ENCODE measurements at places on chromosomes 2 and 18.

GRCh38 chr2:95037384-95037839 is 11.9 kb downstream of the MAL start:
- no peak for DNase-seq

DNA sequence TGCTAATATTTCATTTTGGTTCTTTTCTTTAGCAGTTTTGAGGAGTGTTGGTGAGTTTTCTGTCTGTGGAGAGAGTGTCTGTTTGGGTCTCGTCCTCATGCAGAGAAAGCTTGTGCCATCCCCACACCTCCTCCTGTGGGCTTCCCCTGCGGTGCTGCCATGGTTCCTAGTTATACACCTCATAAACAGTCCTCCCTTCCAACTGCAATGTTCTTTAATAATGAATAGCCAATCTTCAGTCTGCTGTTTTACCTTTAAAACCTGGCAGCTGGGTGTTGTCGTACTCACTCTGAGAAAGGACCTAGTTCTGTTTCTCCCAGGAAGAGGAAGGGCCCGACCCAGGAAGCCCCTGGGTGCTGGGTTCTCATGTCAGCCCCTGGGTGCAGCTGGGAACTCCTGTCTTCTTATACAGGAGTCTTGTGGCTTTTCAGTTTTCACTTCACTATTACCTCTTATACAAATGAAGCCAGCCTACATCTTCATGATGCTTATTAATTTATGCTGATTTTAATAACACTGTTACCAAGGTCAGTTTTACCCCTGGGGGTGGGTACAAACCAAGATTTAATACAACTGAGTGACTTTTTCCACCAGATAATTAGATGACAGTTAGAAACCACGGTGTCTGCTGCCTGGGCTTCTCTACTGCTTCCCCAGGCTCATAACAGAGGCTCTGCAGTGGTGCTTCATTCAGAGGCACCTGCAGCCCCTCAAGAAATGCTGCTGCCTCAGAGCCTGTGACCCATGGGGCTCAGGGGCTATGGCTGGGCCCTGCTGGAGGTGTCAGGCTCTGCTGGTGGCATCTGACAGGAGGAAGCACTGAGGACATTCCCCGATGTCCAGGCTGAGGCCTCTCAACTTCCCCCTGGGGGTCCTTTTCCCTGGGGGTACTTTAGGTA is 59.1 kb downstream of the COA5 start:
- DNase-seq, result no peak

- DNase-seq, result no peak
Measured at GRCh38 chr2:225010804-225011203, 31.5 kb downstream of the DOCK10 start.

DNA sequence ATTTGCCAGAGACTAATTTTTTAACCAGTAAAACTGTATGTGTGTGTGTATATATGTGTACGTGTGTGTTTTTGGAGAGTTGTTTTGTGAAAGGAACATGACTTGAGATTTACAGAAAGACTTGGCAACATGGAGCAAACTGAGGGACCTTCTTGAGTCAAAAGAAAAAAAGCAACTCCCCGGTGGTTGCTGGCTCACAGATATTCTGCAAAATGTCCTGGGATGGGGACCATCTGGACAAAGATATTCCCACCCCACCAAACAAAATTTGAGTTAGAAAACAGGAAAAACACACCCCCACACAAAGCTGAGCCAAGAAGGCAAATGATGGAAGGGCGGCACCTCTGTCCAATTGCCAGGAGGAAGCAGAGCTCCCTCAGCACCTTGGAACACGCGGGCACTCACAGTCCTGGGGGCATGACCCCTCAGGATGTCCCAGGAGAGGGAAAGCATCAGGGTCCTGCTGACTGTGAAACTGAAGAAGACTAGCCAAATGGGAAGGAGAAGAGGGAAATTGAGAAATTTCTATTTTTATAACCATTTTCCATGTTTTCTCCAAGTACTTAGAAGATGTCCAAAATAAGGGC is 290.2 kb upstream of the ACVR2A start:
- no peak for DNase-seq

GRCh38 chr18:10490401-10491165 is 35.2 kb upstream of the NAPG start:
- peak; percentile 34 for DNase-seq

GRCh38 chr18:48694295-48694694 is 155.5 kb downstream of the CTIF start:
- DNase-seq, result no peak

DNA sequence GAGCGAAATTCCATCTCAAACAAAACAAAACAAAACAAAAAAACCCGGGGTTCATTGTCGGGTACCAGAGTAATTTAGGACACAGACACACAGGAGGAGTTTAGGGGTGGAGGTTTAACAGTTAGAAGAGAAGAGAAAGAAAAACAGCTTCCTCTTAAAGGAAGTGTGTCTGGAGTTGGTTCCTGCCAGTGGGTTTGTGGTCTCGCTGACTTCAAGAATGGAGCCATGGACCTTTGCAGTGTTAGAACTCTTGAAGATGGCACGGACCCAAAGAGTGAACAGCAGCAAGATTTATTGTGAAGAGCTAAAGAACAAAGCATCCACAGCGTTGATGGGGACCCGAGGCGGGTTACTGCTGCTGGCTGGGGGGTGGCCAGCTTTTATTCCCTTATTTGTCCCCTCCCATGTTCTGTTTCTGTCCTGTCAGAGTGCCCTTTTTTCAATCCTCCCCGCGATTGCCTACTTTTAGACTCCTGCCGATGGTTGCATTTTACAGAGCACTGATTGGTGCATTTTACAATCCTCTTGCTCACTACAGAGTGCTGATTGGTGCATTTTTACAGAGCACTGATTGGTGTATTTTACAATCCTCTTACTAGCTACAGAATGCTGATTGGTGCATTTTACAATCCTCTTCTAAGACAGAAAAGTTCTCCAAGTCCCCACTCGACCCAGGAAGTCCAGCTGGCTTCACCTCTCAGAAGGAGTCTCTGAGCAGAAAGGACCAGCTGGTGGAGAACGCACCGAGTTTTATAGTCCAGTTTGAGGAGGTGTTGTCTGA is 28.7 kb upstream of the ATP8B1 start:
- no peak for DNase-seq

DNA sequence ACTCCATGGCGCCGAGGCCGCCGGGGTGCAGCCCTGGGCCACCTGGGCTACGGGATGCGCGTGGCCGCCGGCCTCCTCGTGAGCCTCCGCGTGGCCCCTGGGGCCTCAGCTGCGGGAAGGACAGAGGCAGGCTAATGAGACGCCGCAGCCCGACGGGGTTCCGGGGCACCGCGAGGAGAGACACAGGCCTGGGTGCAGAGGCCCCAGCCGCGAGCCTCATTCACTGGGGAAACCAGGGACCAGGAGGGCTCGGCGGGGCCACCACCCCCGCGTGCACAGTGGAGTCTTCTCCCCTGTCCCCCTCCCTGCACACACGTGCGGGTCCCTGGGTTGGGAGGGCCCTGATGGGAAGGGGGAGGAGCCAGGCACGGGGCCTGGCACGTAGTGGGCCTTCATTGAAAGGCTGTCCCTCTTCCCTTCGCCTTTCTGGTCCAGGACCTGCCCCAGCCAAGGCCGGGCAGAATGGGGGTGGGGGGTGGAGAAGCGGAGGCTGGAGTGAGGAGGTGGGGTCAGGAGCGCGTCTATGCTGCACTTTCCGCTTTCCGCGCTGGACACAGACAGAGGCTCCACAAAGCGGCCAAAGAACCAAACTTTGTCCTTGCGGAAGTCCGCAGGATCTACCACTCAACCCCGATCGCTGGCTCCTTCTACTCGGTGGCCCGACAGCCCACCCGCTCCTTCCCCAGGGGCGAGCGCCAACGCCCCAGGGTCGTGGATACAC is 9.1 kb downstream of the ALPP start:
- no peak for DNase-seq

DNA sequence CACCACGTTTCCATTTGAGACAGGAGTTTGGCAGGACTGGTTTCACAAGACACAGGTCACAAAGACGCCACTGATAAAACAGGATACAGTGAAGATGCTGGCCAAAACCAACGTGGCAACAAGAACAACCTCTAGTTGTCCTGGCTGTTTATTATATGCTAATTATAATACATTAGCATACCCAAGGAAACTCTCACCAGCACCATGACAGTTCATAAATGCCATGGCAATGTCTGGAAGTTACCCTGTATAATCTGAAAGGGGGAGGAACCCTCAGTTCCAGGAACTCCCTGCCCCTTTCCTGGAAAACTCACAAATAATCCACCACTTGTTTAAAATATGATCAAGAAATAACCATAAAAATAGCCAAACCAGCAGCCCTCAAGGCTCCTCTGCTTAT is 148.3 kb downstream of the RBM43 start:
- no peak for DNase-seq

- peak; percentile 60 for DNase-seq
Measured at GRCh38 chr2:393711-394696, 106.1 kb upstream of the ALKAL2 start.

GRCh38 chr2:121907928-121908327 is 152.5 kb downstream of the TSN start:
- no peak for DNase-seq

DNA sequence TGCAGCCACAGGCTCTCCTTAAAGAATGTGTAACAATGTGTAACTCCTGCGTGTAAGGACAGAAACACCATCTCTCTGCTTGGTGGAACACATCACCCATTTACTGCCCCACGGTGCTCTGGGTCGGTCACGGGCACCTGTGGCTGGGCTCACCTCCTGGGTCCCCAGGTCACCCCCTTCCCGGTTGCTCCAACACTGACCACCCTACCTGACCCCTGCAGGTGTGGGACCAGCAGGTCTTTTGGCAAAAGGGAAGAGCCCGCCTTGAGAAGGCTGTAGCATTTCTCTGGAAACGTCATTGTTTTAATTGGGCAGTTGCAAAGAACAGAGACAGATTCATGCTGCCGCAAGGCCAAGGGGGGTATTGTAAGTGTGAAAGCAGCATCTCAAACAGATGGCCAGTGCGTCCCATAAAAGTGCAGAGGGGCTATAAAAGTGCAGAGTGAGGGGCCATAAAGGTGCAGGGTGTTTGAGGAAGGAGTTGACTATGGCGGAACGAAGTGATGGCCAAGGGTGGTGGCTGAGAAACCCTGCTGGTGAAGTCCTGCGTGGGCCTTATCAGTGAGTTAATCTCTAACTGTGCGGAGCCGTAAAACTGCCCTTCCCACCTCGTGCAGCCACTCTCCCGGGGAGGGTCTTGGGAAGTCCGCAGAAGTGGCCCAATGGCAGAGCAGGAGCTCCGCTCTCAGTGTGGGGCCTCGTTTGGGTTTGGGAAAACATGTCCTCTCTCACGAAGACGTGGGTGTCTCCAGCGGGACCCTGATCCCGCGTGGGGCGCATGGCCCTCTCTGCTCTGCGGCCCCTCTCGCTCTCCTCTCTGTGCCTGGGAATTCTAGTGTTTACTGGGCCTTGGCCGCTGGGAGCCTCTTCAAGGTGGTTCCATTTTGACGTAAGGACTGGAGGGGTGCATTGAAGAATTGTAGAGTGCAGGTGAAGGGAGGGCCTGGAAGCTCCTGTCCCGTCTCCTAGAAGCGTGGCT is 13.7 kb upstream of the NEU4 start:
- DNase-seq, result no peak

- no peak for DNase-seq
Measured at GRCh38 chr2:3442185-3442584, 62.7 kb downstream of the TRAPPC12 start.

DNA sequence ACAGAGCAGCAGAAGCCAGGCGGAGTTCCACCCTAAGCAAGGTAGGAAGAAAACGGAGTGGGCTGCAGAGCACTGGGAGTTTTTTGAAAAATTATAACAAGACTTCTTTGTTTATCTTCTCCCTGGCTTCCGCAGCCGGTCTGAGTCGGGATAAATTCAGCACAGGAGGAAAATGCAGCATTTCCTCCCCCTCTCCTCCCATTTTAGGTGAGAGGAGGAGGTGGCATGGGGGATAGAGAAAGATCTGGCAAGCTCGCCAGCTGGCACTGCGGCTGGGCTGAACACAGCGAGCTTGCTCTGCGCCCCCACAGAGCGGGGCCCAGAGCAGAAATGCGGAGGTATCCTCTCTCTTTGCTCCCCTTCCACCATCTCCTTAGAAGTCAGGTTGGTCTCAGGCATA is 17.7 kb upstream of the CHRNA1 start:
- no peak for DNase-seq

- DNase-seq, result no peak
Measured at GRCh38 chr2:42801381-42801780, 9.0 kb upstream of the HAAO start.

GRCh38 chr2:164114937-164115336 is 379.1 kb upstream of the FIGN start:
- DNase-seq, result no peak

DNA sequence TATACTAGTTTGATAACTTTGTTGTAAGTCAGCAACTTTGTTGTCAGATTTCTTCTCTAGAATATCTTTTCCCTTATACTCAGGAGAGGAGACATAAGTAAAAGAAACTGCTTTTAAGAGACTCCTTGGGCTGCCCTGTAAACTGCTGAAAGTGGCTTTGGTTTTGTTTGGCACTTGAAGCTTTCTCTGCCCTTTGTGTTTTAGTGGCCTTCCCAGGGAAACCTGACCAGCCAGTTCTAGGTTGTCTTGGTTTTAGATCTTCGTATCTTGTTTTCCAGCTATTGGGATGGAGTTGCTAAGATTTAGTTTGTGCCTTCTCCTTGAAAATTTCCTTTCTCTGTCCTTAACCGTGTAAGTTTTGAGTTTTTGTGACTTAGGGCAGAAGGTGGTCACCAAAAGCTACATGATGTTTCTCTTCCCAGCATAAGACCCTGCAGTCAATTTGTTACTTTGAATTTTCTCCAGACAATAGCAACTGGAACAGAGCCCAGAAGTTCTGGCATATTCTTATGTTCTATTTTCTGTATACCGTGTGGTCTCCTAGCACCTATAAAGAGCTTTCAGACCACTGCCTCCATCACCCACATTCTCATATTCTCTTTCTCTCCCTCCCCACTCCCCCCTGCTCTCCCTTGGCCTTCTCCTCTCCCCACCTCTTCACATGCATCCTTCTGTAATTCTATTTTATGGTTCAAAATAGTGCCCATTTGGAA is 81.1 kb downstream of the BOLA3 start:
- DNase-seq, result no peak

GRCh38 chr2:113976277-113976928 is 86.5 kb downstream of the ACTR3 start:
- DNase-seq, result no peak

DNA sequence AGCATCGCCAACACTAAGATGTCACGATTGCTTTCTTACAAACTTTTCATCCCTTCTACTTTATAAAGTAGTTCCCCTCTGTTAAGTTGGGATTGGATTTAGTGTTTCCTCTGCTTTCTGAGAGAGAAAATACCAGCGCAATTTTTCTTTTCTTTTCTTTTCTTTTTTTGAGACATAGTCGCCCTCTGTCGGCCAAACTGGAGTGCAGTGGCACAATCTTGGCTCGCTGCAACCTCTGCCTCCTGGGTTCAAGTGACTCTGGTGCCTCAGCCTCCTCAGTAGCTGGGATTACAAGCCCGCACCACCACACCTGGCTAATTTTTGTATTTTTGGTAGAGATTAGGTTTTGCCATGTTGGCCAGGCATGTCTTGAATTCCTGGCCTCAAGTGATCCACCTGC is 9.0 kb downstream of the RELCH start:
- no peak for DNase-seq

DNA sequence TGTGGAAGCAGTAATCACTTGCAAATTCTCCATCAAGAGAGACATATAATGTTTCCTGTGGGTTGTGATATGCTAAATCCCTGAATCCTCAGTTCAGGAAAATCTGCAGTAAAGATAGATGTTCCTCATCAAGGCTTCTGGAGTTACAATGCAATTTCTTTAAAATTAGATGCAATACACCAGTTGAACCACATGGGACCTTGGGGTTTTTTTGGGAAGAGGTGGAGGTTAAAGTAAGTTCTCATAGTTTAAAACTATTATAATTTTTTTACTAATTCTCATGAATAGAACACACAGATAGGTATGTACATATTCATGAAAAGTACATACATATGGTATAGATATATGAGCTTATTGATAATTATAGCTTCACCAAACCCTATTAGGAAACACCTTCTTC is 496.2 kb downstream of the SATB2 start:
- DNase-seq, result no peak
